ENCODE measurements at places on chromosomes 7 and 10.

DNA sequence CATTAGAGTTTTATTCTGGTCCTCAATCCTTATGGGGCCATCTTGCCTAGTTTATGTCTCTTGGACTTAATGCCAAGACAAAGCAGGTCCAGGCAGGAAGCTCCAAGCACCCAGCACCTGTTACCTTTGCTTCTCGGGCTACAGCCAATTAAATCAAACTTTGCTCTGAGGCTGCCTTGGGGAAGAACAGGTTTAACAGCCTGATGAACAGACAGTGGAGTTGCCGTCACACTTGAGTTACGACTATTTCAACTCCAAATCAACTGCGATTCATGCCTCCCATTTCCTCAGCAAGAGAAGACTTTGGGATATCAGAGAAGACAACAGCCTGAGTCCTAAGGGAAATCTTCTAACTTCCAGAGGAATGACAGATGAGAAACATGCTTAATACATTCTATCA, 62.2 kb downstream of the XPNPEP1 start:
- DNase-seq, result no peak

GRCh38 chr10:49389361-49389933, 6.4 kb downstream of the DRGX start:
- no peak for DNase-seq

DNA sequence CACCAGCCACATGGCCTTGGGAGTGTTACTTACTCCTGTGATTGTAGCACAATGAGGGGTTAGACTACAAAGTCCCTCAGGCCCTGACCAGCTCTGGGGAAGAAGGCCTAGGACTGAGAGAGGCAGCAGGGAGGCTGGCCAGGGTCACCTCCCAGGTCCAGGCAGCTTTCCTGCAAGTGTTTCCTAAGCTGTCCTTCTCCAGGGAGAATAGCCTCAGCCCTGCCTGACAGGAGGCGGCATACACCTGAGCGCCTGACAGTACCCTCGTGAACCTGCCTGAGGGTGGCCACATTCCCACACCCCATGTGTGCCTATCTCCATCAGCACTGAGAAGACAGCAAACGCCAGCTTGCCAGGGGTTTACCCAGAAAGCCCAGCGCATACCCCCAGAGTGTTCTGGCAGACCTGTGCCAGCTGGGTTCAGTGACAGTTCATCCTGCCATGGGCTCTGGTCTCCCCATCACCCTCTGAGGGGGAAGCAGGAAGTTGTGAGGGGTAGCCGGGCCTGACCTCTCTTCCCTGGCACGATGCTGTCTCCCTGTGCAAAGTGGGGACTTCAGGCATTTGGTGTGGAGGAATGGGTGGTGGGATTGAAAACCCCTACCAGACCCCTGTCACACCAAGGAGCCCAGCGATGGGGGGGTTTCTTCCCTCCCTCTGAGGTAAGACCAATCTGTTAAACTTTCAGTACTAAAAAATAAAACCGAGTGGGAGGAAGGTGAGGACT, 56.3 kb upstream of the CAMK2B start:
- no peak for DNase-seq

DNA sequence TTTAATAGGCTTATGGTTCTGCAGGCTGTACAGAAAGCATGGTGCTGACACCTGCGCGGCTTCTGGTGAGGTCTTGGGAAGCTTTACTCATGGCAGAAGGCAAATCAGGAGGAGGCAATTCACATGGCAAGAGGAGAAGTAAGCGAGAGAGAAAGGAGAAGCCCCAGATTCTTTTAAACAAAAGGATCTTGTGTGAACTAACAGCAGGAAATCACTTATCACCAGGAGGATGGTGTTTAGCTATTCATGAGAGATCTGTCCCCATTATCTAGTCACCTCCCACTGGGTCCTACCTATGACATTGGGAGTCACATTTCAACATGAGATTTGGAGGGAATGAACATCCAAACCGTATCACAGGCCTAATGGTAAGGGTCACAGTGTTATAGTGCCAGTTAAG, 678.0 kb upstream of the KCND2 start:
- no peak for DNase-seq

GRCh38 chr10:4704034-4704545, 121.9 kb upstream of the AKR1E2 start:
- DNase-seq, result peak; percentile 80

DNA sequence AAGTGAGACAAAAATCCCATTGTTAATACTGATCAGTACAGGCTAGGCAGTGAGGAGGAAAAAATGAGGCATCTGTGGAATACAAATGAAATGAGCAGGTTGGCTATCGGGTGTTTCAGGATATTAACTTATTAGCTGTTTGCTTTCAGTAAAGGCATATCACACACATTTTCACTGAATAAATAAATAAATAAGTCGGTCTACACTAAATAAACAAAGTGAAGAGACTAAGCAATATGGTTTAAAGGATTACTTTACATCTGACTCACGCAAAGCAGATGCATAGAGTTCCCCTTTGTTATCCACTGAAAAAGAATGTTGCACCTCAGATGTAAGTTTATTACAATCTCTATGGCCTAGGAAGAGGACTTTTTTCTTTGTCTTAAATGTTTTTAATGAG, 6.3 kb upstream of the SEMA3A start:
- no peak for DNase-seq

All from AG08395 (cell line).